ENCODE measurements at places on chromosomes 5 and 9. TPM values are rescaled to one million over a fixed set of nuclear protein-coding genes. Genes with fewer than 3 reads are reported as not detected.

ARL14EPL gene
- total RNA-seq, result not detected

OR1Q1 gene
- not detected for total RNA-seq

ANKRD34B gene
- not detected for total RNA-seq

DOCK2 gene
- total RNA-seq, result 280 TPM

IL5 gene
- total RNA-seq, result 0.48 TPM

PCDHGB4 gene
- not detected for total RNA-seq

EXOSC3 gene
- total RNA-seq, result 50.4 TPM

NIPAL4 gene
- total RNA-seq, result 0.30 TPM

EHMT1 gene
- total RNA-seq, result 97.7 TPM

MYOZ3 gene
- total RNA-seq, result 0.20 TPM

FIBCD1 gene
- not detected for total RNA-seq

TAF11L2 gene
- total RNA-seq, result not detected

NUTM2F gene
- not detected for total RNA-seq

DELE1 gene
- 92.5 TPM for total RNA-seq

TUBB4B gene
- 246 TPM for total RNA-seq

ECPAS gene
- total RNA-seq, result 62.7 TPM

DNAI1 gene
- not detected for total RNA-seq

ARL10 gene
- total RNA-seq, result 15.9 TPM

Measured in activated naive CD4-positive, alpha-beta T cell treated with anti-CD3 and anti-CD28 coated beads, Interleukin-2, amount 10 ng/mL, durations not matched to agents 5 hours and 36 hours (primary cell).